ENCODE measurements at places on chromosomes 1 and 21.

- DNase-seq: peak; percentile 78
These were observed 2.5 kb downstream of the SMIM1 start for GRCh38 chr1:3774946-3775489.

- no peak for DNase-seq
These were observed 80.2 kb downstream of the RGS2 start for GRCh38 chr1:192889082-192889481.

- DNase-seq: no peak
These were observed 7.5 kb downstream of the SELENOF start for GRCh38 chr1:86906419-86906818.

GRCh38 chr1:241470908-241471590 lies 48.5 kb downstream of the FH start:
- DNase-seq: no peak

DNA sequence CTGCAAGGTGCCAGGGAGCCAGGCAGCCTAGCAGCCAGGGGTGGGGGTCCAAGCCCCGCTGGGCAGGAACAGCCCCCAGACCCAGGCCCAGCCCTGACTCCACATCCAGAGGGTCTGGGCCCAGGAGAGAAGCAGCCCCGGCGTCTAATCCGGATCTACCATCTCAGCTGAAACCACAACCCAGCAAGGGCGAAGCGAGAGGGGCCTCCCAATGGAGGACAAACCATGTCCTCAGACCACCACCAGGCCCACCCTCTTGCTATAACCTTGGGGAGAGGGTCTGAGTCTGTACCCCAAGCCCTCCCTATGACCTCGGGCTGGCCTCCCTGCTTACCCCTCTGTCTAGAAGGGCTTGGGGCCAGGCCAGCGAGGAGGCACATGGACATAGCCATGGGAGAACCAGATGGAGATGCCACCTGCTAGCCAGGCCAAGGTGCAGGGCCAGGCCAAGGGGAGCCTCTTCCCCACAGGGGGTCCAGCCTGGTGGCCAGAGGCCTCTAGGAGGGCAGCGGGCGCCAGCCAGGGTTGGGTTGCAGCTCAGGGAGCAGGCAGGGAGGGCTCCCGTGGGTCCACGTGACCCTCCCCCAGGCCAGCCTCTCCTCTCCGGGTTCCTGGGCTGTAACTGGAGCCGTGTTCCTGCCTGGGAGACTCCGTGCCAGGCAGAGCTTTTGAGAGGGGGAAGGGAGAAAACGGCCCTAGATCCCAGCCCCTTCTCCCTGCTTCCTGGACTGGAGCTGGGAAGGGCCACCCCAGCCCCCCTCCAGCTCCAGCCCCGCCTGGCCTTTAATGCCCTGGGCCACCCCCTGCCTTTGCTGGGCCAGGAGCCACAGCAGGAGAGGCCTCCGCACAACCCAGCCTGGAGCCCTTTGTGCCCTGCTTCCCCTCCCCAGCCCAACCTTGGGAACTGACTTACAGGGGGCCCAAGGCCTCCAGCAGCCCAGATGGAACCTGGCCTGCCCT lies 2.5 kb downstream of the WNT9A start:
- no peak for DNase-seq

DNA sequence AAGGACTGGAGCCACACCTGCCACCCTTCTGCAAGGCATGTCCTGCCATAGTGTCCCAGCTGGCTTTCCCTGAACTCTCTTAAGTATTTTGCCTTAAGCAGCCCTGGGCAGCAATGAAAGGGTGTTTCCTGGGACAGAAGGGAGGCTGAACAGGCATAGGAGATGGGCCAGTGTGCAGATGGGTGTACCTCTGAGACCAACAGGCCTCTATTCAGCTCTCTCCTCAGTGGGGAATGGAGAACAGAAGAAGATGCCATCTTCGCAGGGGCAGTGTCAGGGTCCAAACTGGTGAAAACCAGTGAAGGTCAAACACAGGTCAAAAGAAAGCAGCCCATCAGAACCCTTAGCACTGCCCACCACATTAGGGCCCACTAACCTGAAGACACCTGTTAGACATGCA lies 53.2 kb downstream of the FAM78B start:
- no peak for DNase-seq
